ENCODE measurements at places on chromosomes 12 and 14.

GRCh38 chr12:123896767-123897166, 75.9 kb downstream of the CCDC92 start:
- no peak for DNase-seq

GRCh38 chr12:131573631-131574394, 137.1 kb upstream of the SFSWAP start:
- DNase-seq: no peak

- no peak for DNase-seq
These were observed 51.7 kb downstream of the PPP1R12A start for GRCh38 chr12:79883216-79883615.

DNA sequence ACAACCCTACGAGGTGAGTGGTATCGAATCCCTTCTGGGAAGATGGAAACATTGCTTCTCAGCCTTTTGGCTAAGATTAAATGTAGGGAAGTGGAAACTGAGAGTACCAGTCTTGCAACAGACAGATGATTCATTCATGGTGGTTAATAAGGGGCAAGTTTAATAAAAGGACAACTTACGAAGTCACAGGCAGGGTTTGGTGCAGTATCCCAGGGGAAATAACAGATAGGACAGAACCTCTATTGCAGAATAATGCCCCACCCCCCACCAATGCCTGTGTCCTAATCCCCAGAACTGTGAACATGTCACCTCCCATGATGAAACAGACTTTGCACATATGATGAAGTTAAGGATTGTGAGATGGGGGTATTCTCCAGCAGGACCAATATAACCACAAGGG, 212.5 kb downstream of the TBX5 start:
- DNase-seq: no peak

DNA sequence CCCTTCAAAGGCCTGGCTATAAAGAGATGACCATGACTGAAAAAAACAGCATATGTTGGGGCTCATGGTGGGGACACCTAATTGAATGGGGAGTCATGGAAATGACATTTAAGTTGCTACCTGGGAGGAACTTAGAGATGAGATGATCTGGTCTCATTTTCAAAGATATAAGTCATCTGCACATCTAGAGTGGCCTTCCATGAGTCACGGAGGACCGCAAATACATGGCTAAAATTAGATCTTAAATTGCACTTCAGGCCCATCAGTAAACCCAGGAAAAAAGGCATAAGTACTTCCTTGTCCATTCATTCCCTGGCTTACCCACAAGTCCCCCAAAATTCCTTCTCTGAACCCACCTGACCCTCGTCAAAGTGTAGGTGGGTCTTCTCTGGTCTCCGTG, 53.4 kb downstream of the SPTB start:
- DNase-seq: no peak

DNA sequence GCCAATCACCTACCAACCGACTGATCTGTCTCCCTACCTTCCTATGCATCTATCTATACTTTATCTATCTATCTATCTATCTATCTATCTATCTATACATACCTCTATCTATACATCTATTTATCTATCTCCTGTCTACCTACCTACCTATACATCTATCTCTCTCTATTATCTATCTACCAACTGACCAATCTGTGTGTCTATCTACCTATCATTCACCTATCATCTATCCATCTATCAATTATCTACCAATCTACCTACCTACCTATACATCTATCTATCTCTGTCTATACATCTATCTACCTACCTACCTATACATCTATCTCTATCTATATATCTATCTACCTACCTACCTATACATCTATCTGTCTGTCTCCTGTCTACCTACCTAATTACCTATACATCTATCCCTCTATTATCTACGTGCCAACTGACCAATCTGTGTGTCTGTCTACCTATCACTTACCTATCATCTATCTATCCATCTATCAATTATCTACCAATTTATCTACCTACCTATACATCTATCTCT, 3.5 kb downstream of the DNAH10 start:
- no peak for DNase-seq

All from stimulated activated CD8-positive, alpha-beta memory T cell treated with anti-CD3 and anti-CD28 coated beads, Interleukin-4, amount 100 ng/mL, for 4 hours (primary cell).